Occipital lobe (tissue), 3 donors: ENCODE measurements at places on chromosomes 11 and 22. TPM values are rescaled to one million over a fixed set of nuclear protein-coding genes. Genes with fewer than 3 reads are reported as not detected.
A peak's percentile ranks its signal among the peaks of the same experiment; 100 is the strongest.

GRCh38 chr22:50606946-50607658, 6.5 kb downstream of the MAPK8IP2 start:
- no peak for DNase-seq

DNA sequence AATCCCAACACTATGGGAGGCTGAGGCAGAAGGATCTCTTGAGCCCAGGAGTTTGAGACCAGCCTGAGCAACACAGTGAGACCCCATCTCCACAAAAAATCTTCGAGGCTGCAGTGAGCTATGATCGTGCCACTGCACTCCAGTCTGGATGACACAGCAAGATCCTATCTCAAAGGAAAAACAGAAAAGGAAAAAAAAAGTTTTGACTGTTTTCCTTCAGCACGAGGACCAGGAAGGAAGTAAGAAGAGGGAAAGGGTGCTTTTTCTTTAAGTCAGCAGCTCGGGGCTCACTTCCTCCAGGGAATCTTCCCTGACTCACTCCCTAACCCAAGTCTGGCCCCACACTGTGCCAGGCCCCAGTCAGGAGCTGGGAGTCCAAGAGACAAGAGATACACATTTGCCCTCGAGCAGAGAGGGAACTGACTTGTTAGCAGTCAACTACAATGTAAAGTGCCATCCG, 14.2 kb downstream of the ARRB1 start:
- no peak for DNase-seq

GRCh38 chr22:30371321-30371720, 14.5 kb downstream of the CCDC157 start:
- DNase-seq = no peak

DNA sequence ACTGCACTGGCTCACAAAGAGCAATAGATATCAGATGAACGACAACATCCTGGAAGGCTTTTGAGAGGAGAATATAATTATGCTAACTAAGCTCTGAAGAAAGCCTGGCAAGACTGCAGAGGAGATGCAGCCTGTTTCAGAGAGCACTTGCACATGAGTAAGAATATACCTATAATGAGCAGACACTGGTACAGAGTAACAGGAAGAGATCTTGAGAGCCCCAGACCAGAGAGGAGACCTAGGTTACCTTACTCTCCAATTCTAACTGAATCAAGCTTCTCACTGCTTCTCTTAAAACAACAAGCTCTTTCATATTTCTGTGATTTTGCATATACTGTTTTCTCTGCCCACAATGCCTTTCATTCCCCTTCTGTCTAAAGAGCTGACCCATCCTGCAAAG, 66.5 kb downstream of the FAM168A start:
- DNase-seq = no peak

GRCh38 chr11:62122076-62122475, 1.7 kb upstream of the INCENP start:
- no peak for DNase-seq

- no peak for DNase-seq
These were observed 61.0 kb upstream of the GLYATL1B start for GRCh38 chr11:59025097-59025496.

- no peak for DNase-seq
These were observed 1.7 kb upstream of the RHOD start for GRCh38 chr11:67054836-67055523.

DNA sequence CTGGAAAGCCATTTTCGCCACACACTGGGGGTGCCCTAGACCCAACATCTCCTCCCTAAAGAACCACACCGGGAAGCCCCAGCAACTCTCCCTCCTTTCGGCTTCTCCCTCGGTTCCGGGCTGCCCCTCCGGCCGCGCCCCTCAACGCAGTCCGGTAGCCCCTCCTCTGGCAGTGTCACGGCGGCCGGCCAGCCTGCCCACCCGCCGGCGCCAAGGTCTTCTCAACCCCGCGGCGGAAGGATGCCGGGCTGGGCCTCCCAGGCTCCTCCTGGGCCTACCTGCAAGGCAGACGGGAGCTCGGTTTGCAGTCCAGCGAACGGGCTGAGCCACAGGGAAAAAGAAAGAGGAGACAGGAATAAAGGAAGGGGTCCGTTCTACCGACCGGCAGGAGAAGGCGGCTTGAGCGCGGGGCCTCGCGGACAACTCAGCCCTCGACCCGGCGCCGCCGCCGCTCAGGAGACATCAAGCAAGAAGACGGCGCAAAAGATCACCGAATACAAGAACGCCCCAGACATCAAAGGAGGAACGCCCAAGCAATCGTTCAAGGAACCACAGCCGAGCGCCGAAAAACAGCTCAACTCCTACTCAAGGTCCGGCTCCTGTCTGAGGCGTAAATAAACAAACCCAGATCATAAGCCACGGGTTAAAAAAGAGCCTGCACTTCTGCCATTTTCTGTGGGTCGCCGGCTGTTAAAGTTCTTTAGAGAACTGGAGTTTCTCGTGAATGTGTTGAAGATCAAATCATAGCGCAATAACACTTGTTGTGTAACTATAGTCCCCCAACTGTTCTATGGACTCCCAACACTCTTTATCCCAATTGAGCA, at the start of gene AMBRA1:
TSS of gene AMBRA1 (minus strand) at position 474 of the 824 bp plus-strand sequence. CDS start 45,643 bp downstream, outside the sequence.
- peak; percentile 86 for DNase-seq

- DNase-seq = no peak
These were observed 19.1 kb downstream of the TOLLIP start for GRCh38 chr11:1290052-1291040.

GRCh38 chr22:20267441-20268278, 458 bp downstream of the RTN4R start:
- DNase-seq = no peak

GRCh38 chr22:29203488-29204454, 1.9 kb upstream of the EMID1 start:
- DNase-seq = no peak

GRCh38 chr22:24236656-24237055, 8.2 kb downstream of the GGT5 start:
- DNase-seq = no peak

DNA sequence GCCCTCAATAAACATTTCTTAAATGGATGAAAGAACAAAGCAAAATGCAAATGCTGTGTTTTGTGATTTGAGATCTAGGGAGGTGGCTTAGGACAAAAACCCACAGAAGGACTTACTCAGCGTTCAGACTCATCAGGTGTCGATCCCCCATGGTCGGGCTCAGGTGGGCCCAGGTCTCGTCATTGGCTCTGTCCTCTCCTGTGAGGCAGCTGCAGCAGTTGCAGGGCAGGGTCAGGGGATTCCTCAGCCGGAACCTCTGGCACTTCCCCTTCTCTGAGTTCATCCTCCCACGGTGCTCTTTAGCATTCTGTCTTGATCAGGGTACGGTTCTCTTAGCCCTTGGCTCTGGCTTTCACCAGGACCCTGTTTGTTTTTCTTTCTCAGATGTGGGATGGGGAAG, 14.0 kb upstream of the ACR start:
- DNase-seq = no peak

DNA sequence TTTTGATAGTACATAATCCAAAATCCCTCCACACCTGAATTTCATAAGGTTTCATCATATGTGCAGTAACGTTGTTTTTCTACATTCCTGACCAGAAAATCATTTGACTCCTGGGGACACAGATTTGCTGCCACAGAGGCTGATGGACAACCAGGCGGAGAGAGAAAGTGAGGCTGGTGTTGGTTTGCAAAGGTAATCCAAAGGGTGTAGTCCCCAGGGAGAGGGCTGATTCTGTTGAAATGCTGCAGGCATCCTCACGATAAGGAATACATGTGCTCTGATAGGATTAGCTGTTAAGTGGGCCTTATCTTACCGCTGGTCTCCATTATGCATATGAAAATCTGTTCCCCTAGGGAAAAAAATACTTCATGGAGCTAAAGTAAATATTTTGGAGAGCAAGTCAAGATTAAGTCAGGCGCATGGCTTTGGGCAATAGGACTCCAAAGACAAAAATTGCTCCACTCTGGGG, 8.1 kb downstream of the APOL6 start:
- no peak for DNase-seq

DNA sequence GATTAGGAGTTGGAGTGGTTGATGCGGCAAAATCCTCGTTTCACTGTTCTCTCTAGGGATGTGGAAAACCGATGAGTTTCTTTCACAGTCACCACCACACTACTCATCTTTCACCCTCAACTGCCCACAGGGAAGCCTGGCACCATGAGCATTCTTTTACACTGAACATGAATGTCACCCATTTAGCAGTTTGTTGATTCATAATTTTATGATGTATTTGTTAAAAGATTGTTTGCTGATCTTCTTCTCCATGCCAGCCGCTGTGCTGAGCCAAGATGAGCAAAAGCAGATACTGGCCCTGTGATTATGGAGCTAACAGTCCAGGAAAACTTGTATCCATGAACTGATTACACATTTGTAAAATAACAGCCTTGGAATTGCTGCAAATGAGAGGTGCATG, 3.9 kb upstream of the SCGB1D2 start:
- no peak for DNase-seq

- no peak for DNase-seq
These were observed 138.9 kb downstream of the SPON1 start for GRCh38 chr11:14101388-14101787.

DNA sequence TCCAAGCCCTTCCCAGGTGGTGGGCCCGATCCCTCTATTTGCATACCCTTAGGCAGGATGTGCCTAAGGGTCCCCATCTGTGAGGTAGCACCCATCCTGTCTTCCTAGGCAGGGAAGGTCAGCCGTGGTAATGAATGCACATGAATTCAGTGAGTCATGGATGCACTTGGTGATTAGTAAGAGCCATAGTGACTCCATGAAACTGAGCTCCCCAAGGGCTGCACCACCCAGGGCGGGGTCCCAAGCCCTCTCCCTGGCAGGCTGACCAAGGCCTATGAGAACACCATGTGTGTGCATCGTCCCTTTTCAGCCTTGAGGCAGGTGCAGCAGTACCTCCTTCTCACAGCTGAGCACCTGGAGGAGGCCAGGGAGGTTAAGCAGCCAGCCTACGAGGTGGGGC, 15.6 kb upstream of the SUSD2 start:
- no peak for DNase-seq

GRCh38 chr22:42805998-42806830, 50.9 kb downstream of the ARFGAP3 start:
- DNase-seq = no peak

- no peak for DNase-seq
These were observed 37.9 kb upstream of the LMO1 start for GRCh38 chr11:8301622-8302021.

GRCh38 chr11:62574363-62575071, 826 bp upstream of the EEF1G start:
- no peak for DNase-seq

DNA sequence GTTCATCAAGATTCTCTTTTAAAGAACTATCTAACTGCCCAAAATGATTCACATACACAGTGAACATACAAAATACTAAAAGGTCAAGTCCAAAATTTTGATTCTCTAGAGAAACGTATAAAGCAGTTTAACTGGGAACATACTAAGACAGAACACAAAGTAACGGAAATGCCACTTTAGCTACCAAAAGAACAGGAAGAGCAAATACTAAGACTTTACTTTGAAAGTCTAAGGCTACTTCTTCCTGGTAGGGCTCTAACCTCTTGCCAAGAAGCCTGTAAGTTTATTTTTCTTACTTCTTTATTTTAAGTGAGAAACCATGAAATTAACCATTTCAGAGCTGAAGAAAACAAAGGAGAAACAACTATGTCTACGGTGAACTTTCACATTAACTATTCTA, 6.2 kb downstream of the PICALM start:
- DNase-seq = no peak

DNA sequence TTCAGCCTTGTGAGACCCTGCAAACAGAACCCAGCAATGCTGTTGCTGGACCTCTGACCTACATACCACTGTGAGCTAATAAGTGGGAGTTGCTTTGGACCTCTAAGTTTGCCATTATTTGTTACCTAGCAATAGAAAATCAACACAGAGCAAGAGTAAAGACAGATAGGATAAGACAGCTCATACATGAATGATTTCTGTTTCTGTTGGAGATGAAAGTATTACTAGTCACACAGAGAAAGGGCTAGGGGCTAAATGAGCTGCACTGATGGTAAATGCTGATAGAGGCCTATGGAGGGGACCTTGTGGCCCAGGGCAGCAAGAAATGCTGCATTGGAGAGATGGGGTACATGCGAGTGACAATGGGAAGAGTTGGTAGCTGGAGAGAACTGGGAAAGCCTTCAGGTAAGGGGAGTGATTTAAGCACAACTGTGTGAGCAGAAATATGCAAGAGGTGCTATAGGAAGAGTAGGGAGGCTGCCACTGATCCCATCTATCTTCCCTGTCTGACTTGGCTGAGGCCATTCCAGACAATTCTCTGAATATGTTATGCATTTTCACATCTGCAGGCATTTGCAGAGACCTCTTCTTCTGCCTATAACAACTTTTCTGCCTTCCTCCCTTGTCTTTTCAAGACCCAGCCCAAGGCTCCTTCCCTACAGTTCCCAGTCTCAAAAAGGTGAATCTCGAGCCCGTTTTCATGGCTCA, 46.1 kb upstream of the SYN3 start:
- no peak for DNase-seq

DNA sequence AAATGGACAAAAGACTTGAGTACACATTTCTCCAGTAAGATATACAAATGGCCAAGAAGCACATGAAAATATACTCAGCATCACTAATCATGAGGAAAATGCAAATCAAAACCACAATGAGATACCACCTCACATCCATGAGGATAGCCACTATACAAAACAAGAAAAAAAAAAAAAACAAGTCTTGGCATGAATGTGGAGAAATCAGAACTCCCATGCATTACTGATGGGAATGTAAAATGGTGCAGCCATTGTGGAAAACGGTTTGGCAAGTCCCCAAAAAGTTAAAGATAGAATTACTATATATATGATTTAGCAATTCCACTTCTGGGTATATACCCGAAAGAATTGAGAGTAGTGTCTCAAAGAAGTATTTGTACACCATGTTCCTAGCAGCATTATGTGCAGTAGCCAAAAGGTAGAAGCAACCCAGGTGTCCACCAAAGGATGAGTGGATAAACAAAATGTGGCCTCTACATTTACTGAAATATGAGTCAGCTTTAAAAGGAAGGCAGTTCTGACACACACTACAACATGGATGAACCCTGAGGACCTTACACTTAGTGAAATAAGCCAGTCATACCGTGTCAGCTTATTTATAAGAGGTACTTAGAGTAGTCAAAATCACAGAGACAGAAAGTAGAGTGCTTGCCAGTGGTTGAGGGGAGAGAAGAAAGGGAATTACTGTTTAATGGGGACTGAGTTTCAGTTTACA, 146.3 kb downstream of the WNT7B start:
- DNase-seq = no peak

DNA sequence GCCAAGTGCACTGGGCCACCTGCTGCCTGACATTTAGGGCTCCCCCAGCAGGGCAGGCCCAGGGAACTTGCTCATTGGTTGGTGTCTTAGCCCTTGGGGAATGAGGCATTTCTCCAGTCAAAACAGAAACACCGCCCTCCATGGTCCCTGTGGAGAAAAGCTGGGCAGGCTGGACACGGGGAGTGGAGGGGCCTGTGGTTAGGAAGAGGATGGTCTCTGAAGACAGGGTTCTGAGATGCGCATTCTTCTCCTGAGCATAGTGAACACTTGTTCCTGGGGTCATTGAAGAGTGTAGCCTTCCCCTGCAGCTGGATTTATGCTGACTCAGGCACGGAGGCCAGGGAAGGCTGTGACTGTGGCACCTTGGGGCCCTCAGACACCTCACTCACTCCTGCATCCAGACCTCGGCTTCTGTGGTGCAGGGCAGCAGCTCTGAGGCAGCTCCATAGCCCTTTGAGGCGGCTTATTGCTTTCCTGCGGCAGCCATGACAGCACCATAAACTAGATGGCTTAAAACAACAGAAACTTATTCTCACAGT, 8.2 kb downstream of the TSPAN18 start:
- DNase-seq = no peak

The SLC17A6 gene
- 21.2 TPM for total RNA-seq

The MYBPC3 gene
- not detected for total RNA-seq

The EIF4ENIF1 gene
- total RNA-seq = 19.8 TPM

The RASGRP2 gene
- total RNA-seq = 36.7 TPM

The SYCE3 gene
- not detected for total RNA-seq

The BTG4 gene
- not detected for total RNA-seq

The SCGB2A2 gene
- total RNA-seq = not detected
